ENCODE measurements at places on chromosomes 5 and 9. TPM values are rescaled to one million over a fixed set of nuclear protein-coding genes. Genes with fewer than 3 reads are reported as not detected.

The ANKRD55 gene
- not detected for total RNA-seq

The CTSV gene
- not detected for total RNA-seq

The F2R gene
- 12.1 TPM for total RNA-seq

The GMCL2 gene
- not detected for total RNA-seq

The PTGR1 gene
- total RNA-seq, result 43.5 TPM

The PCDHGA2 gene
- total RNA-seq, result 4.1 TPM

The SLC6A19 gene
- not detected for total RNA-seq

The GARIN3 gene
- not detected for total RNA-seq

The PCDHB10 gene
- 3.3 TPM for total RNA-seq

The HTR1A gene
- total RNA-seq, result not detected

The IL3 gene
- not detected for total RNA-seq

The LCP2 gene
- total RNA-seq, result 6.8 TPM

The ARSI gene
- 10.1 TPM for total RNA-seq

The BAAT gene
- total RNA-seq, result not detected

The TAF11L5 gene
- not detected for total RNA-seq

The ESM1 gene
- not detected for total RNA-seq

The SOWAHA gene
- 0.83 TPM for total RNA-seq

The SAXO1 gene
- not detected for total RNA-seq

The FOXD4L6 gene
- total RNA-seq, result not detected

The ABLIM3 gene
- total RNA-seq, result 42.4 TPM

The NSG2 gene
- 3.8 TPM for total RNA-seq

The IFNA13 gene
- not detected for total RNA-seq

Data from esophagus muscularis mucosa (tissue), 4 donors.